Keratinocyte (primary cell): ENCODE measurements at places on chromosomes 5 and 9. TPM values are rescaled to one million over a fixed set of nuclear protein-coding genes. Genes with fewer than 3 reads are reported as not detected.

Gene ZFP2
- 0.32 to 0.54 TPM (median 0.52 TPM) in 3 replicates for polyA plus RNA-seq

Gene IFNA17
- polyA plus RNA-seq, result not detected in 3 replicates

Gene ZCCHC10
- polyA plus RNA-seq, result 29.1 to 41.1 TPM (median 38.5 TPM) in 3 replicates

Gene MARVELD2
- polyA plus RNA-seq, result 16.7 to 20.2 TPM (median 17.6 TPM) in 3 replicates

Gene UAP1L1
- polyA plus RNA-seq, result 2.7 to 4.3 TPM (median 4.3 TPM) in 3 replicates

Gene PDCD1LG2
- 14.7 to 20.2 TPM (median 18.8 TPM) in 3 replicates for polyA plus RNA-seq

Gene CARD9
- polyA plus RNA-seq, result 0.05 to 0.21 TPM (median 0.07 TPM) in 3 replicates

Gene SAXO1
- not detected in 3 replicates for polyA plus RNA-seq

DNA sequence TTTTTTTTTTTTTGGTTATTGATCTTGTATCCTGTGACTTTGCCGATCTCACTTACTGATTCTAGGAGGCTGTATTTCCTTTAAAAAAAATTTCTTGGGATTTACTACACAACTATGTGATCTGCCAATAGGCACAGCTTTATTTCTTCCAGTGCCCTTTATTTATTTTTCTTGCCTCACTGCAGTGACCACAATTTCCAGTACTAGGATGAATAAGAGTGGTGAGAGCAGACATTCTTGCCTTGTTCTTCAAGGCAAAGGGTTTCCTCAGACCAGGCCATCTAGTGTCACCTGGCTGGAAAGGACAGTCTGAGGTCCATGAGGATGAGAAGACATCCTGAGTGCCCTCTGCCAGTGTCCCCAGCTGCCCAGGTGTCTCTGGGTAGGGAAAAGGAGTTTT, 265.4 kb downstream of the SPOCK1 start:
- no peak for DNase-seq

DNA sequence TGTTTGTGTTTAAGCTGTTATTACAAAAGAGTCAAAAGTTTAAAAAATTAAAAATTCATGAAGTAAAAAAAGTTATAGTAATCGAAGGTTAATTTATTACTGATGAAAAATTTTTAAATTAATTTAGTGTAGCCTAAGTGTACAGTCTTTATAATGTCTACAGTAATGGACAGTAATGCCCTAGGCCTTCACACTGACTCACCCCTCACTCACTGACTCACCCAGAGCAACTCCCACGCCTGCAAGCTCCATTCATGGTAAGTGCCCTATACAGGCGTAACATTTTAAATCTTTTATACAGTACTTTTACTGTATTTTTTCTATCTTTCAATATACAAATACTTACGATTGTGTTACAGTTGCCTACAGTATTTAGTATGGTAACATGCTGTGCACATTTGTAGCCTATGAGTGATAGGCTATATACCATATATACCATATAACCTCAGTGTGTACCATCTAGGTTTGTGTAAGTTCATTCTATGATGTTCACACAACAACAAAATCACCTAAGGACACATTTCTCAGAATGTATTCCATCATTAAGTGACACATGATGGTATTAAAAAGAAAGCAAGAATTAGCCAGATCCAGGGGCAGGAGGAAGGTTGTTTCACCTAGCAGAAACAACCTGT, 40.1 kb downstream of the DCAF10 start:
- peak; percentile 41 for DNase-seq

DNA sequence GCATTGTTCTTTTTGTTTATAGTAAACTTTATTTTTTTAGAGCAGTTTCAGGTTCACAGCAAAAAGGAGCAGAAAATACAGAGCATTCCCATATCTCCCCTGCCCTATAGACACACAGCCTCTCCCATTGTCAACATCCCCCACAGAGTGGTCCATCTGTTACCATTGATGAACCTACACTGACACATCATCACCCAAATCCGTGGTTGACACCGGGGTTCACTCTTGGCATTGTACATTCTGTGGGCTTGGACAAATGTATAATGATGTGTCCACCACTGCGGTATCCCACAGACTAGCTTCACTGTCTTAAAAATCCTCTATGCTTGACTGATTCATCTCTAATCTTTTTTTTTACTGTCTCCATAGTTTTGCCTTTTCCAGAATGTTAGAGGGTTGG, 120.7 kb upstream of the SPATA31C2 start:
- DNase-seq, result no peak

- DNase-seq, result no peak
Measured at GRCh38 chr9:36559036-36559695, 13.5 kb upstream of the MELK start.

DNA sequence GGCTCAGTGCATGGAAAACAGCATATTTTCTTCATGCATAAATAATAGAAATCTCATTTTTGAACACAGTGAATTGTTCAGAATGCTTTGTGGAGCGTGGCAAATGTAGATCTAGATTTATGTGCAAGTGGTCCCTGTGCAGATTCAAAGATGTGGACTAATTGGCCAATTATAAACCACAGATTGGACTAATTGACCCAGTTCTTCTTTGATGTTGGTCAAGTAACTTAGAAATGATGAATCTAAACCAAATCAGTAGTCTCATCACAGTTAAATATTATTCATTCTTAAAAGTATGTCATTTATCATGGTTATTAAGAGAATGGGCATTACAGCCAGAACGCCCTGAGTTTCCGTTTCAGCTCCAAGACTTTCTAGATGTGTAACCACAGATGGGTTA, 11.7 kb upstream of the PDE4D start:
- no peak for DNase-seq

DNA sequence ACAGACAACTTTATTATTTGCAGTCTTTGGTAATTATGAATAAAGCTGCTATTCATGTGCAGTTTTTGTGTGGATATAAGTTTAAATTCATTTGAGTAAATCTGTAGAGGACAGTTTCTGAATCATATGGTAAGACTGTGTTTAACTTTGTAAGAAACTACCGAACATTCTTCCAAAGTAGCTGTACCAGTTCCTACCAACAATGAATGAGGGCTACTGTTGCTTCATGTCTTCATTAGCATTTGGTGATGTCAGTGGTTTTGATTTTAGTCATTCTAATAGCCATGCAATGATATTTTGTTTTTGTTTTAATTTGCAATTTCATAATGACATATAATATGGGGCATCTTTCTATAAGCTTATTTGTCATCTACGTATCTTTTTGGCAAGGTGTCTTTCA, 501.3 kb upstream of the RORB start:
- DNase-seq, result no peak

- DNase-seq, result no peak
Measured at GRCh38 chr5:42985129-42986037, 54.7 kb downstream of the ANXA2R start.

DNA sequence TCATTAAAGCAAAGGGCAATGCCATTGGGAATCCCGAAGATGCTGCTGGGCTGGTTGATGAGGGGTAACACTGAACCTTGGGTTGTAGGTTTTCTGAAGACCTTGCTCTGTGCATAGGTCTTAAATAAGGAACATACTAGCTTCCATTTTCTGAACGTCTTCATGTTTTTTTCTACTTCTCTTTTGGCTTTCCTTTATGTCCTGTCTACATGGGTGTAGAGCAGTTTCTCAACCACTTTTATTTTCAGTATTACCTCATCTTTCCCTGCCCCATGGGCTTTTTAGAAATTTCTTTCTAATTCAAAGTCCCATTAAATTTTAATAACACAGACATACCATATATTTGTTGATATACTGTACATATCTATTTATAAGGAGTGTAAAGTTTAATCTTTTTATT, at the start of gene IFNA14:
Gene IFNA14 (minus strand): TSS at position 95 of the 400 bp plus-strand sequence. CDS start 70 bp downstream, at position 25.
- no peak for DNase-seq

DNA sequence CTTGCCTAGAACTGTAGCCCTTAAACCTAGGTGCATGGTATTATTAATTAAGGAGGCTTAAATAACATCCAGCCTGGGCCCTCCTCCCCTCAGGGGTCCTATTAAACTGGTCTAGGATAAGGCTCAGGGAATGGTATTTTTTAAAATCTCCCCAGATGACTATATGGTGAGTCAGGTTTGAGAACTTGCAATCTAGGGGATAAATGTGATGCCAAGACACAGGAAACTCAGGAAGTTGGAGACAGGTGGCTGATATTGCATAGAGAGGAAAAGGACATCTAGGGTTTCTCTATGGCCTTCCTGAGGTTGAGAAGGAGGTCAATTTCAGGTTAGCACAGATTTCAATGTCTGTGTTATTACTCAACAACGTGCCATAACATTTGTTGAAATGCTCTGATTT, 581.0 kb downstream of the TLE1 start:
- peak; percentile 41 for DNase-seq

- peak; percentile 25 for DNase-seq
Measured at GRCh38 chr5:127785098-127785927, 82.1 kb downstream of the CCDC192 start.

DNA sequence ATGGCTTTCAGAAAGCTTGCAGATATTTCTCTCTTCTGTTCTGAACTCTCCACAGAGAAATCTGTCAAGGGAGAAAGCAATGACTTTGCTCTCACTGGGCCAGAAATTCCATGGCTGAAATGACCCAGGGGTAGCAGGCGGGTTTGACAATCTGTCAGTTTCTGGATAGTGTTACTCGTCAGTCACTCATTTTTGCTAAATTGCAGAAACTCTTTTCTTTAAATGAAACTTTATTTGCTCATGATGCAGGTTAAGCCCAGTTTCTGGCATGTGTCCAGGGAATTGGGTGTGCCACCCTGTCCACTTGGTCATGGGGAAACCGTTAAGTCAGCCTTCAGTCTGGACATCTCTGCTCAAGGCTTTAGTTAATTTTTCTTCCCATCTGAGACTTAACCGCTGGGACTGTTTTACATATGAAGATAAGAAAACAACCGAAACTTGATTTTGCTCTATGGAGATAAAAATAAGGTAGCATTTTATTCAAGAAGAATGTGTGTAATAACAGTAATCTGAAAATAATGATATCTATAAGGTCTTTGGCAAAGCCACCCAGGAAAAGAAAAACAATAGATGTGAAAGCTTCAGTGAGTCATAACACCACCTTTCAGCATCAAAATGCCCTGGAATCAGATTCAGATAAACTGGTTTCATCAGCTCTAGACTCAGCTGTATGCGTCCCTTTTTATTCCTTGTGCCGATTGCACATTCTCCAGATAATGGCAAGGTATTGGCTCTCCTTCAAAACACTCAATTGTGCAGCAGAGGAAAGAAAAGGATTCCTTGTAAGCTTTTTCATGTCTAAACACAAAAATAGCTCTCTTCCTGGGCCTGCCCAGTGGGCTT, 308.3 kb downstream of the ZSWIM6 start:
- no peak for DNase-seq

DNA sequence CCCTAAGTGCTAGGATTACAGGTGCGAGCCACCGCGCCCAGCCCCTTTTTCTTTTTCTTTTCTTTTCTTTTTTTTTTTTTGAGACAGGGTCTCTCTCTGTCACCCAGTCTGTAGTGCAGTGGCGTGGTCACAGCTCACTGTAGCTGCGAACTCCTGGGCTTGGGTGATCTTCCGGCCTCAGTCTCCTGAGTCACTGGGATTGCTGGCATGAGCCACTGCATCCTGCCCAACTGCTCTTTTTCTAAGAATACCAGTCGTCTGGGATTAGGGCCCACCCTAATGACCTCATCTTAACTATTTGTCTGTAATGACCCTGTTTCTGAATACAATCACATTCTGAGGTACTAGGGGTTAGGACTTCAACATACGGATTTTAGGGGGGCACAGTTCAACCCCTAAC, 34.1 kb upstream of the NANS start:
- DNase-seq, result no peak

DNA sequence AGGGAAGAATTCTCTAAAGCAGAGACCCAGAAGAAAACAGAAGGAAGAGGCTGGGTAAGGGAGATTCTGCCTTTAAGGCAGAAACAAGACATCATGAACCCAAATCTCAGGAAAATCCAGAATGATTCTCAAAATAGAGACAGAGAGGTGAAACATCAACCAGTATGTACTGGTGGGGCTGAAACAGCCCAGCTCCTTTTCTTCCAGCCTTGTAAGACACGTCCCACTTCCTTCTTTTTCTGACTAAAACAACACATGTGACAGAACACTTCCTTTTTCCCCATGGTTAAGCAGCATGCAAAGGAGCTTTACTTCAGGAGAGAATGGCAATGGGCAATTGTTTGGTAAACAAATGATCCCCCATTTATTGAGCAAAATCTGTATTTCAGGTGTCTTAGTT, 230.8 kb upstream of the NR4A3 start:
- no peak for DNase-seq

DNA sequence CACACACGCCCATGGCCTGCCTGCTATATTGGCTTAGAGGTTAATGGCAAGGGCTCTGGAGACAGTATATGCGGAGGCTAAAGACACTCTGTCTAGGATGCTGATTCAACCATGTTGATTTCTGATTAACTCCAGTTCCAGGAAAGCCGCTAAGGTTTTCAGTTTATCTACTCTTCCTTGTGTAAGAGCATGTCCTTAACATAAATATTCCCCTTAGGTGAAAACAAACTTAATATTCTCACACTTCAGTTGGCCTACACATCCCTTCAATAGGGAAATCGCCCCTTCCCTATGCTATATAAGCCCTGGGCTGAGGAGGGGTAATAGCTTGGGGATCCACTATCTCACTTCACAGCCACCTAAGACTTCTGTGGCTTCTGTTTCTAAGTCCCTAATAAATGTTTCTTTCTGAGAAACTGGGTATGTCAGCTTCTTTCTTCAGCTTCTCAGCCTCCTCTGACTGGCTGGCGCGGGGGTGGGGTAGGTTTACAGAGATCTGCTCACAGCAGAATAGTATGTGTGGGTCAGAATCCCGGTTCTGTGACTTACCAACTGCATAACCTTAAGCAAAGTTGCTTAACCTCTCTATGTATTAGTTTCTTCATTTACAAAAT, 4.3 kb upstream of the GPX3 start:
- no peak for DNase-seq

- DNase-seq, result no peak
Measured at GRCh38 chr5:75414241-75414640, 77.2 kb downstream of the HMGCR start.

GRCh38 chr9:133537257-133537656, 2.8 kb downstream of the ADAMTSL2 start:
- no peak for DNase-seq

DNA sequence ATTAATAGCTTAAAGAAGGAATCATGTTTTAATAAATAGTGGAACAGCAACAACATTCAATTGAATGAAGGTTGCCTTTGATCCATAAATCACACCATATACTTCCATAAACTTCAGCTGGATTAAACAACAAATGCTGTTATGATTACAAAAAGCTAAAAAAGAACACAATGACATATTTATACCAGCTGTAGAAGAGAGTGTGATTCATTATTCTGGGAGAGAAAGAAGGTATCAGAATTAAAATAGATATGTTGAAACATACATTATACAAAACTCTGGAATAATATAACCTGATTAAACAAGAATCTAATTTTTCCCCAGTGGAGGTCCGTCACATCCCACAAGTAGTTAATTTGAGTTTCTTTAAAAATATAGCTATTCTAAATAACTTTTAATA, 7.5 kb upstream of the RECK start:
- no peak for DNase-seq

DNA sequence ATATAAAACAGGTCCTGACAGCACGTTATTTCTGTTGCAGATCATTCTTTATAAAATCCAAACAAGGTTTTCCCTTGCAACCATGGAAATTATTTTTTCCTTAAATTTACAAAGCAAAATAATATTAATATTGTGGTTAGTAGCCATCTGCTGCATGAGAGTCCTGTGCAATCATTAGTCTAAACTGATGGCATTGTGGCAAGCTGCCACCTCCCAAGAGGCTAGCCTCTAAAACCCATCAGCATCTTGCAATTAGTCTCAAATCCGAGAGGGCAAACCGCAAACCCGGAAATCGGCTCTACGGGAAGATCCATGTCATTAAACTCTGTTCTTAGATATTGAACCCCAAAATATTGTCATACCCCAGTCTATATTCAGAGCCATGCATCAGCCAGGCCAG, 11.3 kb upstream of the CDH6 start:
- DNase-seq, result no peak

GRCh38 chr5:113233606-113234005, 201.2 kb downstream of the TSSK1B start:
- DNase-seq, result no peak
